Effector memory CD4-positive, alpha-beta T cell (primary cell): ENCODE measurements at places on chromosomes 5 and 9.

- no peak for DNase-seq
Observed at GRCh38 chr9:125537442-125538091, 169.4 kb downstream of the MAPKAP1 start.

- no peak for DNase-seq
Observed at GRCh38 chr9:136977223-136977622, at the start of gene PTGDS. TSS of gene PTGDS (plus strand) at chr9:136977504. CDS start at chr9:136977579, 75 bp downstream.

DNA sequence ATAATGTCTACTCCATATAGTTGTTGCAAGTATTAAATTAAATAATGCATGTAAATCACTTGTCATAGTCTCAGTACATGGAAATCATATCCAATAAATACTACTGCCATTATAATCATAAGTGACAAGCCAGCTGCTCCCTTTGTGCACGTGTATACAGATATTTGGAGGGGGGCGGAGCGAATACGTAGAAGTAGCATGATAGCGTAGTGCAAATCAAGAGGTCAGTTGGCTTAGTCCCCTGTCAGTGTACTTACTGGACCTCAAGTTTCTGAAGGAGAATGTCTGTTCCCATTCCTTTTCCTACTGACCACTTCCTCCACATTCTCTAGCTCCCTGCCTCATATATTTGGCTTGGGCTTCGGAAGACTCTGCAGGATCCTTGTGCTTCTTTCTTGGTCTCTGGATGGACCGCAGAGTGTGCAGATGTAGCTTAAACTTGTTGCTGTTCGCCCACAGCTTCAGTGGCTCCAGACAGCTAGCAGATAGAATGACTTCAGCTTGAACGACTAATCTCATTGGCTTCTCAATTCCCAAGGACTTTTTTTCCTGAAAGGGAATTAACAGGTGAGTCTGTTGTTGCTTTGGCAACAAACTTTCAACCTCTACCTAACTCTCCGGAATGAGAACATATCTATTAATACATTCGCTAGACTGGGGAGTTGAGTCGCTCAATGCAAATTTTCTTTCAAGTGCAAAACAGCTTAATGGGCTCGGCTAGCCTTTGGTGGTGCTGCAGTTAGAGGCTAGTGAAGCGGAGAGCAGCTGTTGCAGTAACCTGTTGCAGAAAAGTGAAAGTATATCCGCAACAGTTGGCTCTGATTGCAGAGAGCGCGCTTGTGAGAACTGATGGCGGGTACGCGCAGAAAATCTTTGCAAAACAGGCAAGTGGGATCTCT lies at the start of gene PCDHB1:
PCDHB1 (plus strand) TSS at position 753 of the 899 bp plus-strand sequence; CDS start at position 850, 97 bp downstream.
- no peak for DNase-seq

- DNase-seq, result no peak
Observed at GRCh38 chr5:84634256-84634655, 249.6 kb upstream of the EDIL3 start.

DNA sequence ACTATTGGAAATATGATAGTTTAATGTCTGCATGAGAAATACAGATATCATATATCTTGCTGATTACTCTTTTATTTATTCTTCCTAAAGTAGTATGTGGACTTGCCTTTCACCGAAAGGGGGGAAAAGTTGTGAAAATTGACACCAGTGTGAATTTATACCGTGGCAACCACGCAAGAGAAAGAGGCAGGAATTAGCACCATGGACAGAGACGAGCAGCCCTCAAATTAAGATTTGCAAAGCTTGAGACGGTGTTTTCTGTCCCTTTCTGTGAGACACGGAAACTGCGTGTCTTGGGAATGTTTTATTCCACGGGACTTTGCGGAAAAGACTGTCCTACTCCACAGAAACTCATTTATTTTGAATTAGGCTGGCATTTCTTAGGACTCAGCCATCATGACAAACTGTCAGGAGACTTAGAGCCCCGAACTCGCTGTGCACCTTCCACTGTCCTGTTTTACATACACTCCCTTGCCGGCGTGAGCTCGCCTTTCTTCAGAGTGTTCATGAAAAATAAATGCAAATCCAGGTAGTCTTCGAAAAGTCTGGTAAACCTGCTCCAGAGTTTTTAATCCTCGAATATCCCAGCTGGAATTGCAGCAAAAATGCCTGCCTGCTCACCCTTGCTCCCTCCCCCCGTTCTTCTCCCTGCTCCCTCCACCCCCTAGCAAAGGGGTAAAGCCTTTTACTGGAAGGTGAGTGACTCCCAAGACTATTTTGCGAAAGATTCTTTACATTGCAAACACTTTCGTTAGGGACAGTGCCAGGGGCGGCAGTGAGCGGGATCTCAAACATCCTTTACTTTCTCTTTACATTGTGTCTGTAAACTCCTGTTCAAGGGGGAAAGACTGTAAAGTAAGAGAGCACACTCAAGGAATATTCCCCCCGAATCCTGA lies 3.8 kb upstream of the ELAVL2 start:
- DNase-seq, result no peak

DNA sequence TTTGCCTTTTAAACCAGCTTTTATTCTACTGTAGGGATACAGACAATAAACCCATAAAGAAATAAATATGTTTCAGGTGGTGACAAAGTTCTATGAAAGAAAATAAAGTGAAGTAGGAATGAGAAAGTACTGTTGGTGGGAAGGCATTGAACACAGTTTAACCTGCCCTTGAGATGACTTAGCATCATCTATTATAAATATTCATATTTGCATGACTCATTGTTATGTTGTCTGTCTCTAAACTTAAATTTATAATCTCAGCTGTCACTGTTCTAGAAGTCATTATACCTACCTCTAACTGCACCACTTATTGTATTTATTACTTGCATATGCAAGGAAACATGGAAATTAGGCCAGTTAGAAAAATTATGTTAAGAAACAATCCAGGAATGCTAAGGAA lies 202.2 kb downstream of the CHSY3 start:
- DNase-seq, result no peak

- DNase-seq, result no peak
Observed at GRCh38 chr5:93807846-93808245, 66.4 kb upstream of the POU5F2 start.

GRCh38 chr5:158492841-158493242 lies 606.9 kb downstream of the EBF1 start:
- DNase-seq, result no peak

GRCh38 chr5:4628645-4629385 lies 511.3 kb upstream of the ADAMTS16 start:
- DNase-seq, result no peak

GRCh38 chr9:11235061-11235460 lies 622.3 kb upstream of the PTPRD start:
- no peak for DNase-seq

DNA sequence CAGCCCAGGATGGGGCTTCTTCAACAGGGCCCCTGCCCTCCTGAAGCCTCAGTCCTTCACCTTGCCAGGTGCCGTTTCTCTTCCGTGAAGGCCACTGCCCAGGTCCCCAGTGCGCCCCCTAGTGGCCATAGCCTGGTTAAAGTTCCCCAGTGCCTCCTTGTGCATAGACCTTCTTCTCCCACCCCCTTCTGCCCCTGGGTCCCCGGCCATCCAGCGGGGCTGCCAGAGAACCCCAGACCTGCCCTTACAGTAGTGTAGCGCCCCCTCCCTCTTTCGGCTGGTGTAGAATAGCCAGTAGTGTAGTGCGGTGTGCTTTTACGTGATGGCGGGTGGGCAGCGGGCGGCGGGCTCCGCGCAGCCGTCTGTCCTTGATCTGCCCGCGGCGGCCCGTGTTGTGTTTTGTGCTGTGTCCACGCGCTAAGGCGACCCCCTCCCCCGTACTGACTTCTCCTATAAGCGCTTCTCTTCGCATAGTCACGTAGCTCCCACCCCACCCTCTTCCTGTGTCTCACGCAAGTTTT lies 23.6 kb downstream of the PCDHGC5 start:
- peak; percentile 66 for DNase-seq

GRCh38 chr5:120684213-120684612 lies 220.1 kb downstream of the PRR16 start:
- no peak for DNase-seq

DNA sequence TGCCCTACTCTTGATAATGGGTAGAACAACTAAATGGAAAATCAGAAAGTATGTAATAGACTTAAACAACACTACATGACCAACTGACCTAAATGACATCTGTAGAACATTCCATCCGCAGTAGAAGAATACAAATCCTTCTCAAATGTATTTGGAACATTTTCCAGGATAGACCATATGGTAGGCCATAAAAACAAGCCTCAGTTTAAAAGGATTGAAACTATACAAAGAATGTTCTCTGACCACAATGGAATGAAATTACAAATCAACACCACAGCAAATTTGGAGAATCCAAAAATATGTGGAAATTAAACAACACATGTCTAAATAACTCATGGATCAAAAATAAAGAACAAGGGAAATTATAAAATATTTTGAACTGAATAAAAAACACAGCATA lies 189.2 kb downstream of the NDUFS4 start:
- DNase-seq, result no peak

- no peak for DNase-seq
Observed at GRCh38 chr5:119355244-119355638, 578 bp upstream of the TNFAIP8 start.

DNA sequence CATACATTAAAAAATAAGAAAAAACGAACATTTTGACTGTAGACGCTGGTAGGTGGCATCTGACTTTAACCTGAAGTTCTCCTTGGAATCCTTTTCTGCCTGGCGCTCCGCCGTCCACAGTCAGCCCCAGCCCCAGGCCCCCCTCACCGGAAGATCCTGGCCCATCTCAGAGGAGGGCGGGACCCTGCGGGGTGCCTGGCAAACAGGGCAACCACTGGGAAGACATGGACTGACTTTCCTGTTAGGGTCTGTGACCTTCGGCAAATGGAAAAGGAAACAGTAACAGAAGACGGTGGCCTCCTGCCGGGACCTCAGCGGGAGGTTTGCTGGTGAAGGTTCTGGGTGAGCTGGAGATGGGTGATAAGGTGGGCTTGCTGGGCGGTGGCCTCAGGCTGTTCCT lies 11.7 kb upstream of the EGR1 start:
- no peak for DNase-seq

- DNase-seq, result no peak
Observed at GRCh38 chr9:81894891-81895290, 33.3 kb upstream of the SPATA31D4 start.

GRCh38 chr9:81372628-81373191 lies 316.6 kb downstream of the TLE1 start:
- DNase-seq, result no peak

DNA sequence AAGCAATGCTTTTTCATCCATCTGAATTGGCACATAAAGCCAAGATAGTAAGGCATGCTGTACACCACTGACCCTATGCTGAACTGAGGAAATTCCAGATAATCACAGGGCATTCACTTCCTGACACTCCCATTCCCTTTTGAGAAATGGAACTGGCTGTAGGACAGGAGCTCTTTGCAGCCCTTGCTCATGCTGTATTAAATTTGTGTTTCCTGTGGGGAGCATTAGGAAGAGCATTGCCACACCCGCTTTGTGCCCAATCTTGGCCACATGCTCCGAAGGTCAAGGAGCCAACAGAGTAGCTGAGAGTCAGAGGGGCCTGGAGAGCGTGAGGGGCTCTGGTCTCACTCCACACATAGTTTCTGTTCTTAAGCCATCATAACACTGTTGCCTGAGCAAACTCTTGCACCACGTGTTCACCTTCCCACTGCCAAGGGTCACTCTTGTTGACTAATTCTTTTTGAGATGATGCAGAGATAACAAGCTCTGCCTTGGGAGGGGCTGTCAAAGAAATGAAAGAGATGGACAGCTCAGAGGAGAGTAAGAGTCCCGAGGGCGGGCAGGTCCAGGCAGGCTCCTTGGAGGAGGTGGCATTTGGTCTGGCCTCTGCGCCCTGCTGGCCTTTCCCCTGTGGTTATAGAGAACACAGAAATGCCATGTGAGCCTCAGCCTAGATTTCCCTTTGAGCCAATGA lies 31.7 kb upstream of the ARAP3 start:
- no peak for DNase-seq

DNA sequence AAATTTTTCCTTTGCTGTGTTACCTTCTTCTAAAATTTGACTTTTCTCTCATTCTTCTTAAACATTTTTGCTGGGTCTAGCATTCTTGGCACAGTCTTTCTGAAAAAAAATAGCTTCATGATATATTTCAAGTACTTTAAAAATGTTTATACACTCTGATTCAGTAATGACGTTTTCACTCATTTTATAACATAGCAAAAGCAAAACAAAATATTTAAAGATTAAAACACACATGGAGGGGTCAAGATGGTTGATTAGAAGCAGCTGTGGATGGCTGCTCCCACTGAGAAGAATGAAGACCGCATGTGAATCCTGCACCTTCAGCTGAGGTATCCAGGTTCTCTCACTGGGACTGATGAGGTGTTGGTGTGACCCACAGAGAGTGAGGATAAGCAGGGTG lies 188.2 kb downstream of the SGCD start:
- DNase-seq, result no peak
